Inflammatory macrophage treated with lipopolysaccharide for 4 hours (primary cell): ENCODE measurements at places on chromosomes 5 and 9.
A peak's percentile ranks its signal among the peaks of the same experiment; 100 is the strongest.

DNA sequence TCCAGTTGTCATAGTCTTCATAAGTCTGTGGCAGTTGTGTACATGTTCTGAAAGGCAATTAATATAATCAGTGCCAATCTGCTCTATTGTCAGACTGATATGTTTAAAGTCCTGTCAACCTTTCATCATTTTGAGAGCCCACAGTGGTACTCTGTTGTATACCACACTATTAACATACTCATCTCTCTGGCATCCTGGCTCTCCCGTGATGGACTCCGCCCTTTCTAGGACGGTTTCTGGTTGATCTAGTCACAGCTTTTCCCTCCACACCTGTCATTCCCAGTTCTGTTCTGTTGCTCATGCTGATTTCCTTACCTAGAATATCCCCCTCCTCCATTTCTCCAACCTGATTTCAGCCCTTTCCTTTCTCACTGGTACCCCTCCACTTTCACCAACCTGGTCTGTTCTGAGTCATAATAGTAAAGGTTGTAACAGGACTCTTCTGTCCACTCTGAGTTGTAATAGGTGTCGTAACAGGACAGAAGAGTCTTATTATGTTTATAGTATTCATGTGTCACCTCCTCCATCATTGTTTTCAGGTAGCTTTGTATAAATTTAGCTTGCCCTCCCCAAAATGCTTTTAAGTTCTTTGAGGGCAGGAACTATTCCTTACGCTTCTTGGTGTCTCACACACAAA, 4.1 kb downstream of the PTCD2 start:
- DNase-seq = no peak

- DNase-seq = no peak
These were observed 165.2 kb downstream of the PDE4D start for GRCh38 chr5:59728356-59728755.

DNA sequence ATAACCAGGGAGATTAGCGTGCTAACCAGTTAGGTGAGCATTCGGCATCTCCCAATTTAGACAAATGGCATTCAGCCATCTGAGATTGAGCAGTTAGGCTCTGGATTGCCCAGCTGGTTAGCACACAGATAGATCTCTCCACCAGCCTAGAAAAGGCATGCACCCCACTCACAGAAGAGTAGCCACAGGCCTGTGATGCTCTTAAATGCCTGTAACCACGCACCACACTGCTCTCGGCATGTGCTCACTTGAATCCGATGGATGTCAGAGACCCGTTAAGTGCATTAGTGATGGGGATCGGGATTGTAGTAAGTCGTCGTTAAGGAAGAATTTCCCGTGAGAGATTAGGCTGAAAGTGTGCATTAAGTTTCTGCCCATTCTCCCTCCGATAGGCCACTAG, 23.0 kb downstream of the MARCHF6 start:
- no peak for DNase-seq

GRCh38 chr5:173291722-173292658, 36.2 kb downstream of the STC2 start:
- DNase-seq = no peak

DNA sequence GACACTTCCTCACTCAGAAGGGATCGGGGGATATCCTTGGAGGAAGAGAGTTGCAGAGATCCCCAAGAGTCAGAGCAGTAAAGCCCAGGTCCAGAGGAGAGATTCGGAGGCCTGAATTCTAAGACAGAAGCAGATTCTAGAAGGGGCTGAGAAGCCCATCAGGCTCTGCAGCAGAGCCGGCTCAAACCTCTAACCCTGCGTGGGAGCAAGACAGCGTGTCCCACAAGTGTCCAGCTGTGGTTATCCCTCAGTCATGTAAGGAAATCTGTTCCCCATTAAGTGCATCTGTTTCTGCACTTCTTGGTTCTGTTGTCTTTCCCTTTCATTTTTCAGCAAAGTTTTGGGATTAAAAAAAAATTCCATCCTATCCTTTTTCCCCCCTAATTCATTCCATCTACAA, 4.8 kb upstream of the DIAPH1 start:
- peak; percentile 19 for DNase-seq

GRCh38 chr5:81250004-81250403, 16.9 kb downstream of the CKMT2 start:
- DNase-seq = no peak

- no peak for DNase-seq
These were observed 9.8 kb downstream of the RIGI start for GRCh38 chr9:32516241-32516640.

GRCh38 chr5:160159991-160160792, 40.9 kb upstream of the PWWP2A start:
- no peak for DNase-seq

DNA sequence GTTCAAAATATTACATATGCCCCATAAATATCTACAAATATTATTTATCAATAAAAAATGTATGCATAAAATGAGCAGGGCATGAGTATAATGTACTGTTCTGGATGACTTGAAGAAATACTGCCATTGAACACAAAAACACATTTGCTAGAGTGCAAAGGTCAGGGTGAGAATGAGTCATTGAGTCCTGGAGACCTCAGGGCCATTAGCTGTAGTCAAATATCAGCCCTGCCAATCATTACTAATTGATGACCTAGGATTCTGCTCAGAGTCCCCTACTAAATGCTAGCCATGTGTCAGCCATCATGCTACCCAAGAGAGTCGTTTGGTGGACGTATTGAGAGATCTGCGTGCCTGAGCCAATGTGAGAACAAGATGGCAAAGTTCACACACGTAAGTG, 80.3 kb upstream of the FAM169A start:
- DNase-seq = no peak

GRCh38 chr5:128082551-128083032, 974 bp upstream of the SLC12A2 start:
- DNase-seq = peak; percentile 3

DNA sequence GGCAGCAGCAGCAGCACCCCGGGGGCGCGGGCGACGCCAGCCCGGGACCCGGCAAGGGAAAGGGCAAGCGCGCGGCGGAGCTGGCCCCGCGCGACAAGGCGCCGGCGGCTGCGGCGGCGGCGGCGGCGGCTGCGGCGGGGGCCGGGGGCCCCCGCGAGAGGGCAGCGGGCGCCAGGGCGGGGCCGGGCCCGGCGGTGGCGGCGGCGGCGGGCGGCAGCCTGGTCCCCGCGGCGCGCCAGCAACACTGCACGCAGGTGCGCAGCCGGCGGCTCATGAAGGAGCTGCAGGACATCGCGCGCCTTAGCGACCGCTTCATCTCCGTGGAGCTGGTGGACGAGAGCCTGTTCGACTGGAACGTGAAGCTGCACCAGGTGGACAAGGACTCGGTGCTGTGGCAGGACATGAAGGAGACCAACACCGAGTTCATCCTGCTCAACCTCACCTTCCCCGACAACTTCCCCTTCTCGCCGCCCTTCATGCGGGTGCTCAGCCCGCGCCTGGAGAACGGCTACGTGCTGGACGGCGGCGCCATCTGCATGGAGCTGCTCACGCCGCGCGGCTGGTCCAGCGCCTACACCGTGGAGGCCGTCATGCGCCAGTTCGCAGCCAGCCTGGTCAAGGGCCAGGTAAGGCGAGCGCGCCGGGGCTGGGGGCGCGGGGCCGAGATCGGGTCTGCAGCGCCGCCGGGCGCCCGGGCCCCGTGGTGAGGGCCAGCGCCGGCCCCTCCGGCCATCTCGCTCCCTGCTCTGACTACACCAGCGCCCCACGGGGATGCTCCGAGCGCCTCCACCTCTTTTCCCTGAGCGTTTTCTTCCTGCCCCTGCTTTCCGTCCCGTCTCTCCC, at the start of gene UBE2QL1:
TSS of gene UBE2QL1 (plus strand) at position 238 of the 843 bp plus-strand sequence. CDS start at position 273, 35 bp downstream.
- DNase-seq = no peak

DNA sequence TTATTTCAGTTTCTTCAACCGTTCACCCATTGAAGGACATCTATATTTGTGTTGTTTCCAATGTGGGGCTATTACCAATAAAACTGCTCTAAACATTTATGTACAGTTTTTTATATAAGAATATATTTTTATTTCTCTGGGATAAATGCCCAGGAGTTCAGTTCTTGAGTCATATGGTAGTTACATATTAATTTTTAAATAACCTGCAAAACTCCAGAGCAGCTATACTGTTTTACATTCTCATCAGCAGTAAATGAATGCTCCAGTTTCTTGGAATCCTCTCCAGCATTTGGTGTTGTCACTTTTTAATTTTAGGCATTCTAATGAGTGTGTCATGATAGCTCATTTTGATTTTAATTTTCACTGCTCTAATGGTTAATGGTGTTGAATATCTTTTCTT, 36.2 kb downstream of the CDK7 start:
- DNase-seq = no peak

GRCh38 chr9:12631866-12632265, 61.3 kb upstream of the TYRP1 start:
- DNase-seq = no peak

- DNase-seq = no peak
These were observed 165.2 kb downstream of the MAPKAP1 start for GRCh38 chr9:125541840-125542243.

GRCh38 chr9:115127191-115127817, 9.3 kb upstream of the TNC start:
- DNase-seq = peak; percentile 47

- peak; percentile 66 for DNase-seq
These were observed 3.9 kb downstream of the EXOC3 start for GRCh38 chr5:446883-447263.

GRCh38 chr9:132991351-132992300, 13.1 kb downstream of the GFI1B start:
- DNase-seq = no peak

- DNase-seq = no peak
These were observed 61.9 kb downstream of the PIK3R1 start for GRCh38 chr5:68277431-68277830.

DNA sequence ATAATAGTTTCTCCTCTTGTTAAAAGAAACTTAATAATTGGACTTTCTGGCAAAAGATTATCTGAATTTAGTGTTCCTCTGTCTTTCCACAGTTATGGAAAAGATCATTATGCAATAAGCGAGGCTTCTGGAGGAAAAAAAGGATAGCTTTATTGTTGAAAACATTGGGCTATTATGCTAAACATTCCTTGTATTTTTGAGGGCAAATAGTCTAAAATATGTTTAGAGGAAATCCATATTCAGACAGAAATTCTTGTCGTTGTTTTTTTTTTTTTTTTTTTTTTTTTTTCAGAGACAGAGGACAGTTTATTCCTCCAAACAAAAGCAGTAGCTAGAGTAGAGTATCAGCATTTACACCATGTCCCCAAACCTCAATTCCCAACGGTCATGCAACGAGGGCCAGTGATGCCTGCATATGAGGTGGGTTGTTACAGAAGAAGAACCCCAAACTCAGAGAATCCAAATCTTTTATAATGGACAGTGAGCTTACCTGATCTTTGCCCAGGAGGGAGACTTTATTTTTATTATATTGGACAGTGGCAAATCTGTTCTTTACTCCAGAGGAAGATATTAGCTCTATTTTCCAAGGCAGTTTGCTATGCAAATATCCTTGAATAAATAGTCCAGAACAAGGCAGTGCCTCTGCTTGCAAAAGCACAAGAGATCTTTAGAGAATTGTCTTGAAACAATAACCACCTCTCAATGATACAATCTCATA, 48.4 kb upstream of the CDK5RAP2 start:
- no peak for DNase-seq

- DNase-seq = no peak
These were observed 27.0 kb downstream of the CCNJL start for GRCh38 chr5:160285316-160285715.

DNA sequence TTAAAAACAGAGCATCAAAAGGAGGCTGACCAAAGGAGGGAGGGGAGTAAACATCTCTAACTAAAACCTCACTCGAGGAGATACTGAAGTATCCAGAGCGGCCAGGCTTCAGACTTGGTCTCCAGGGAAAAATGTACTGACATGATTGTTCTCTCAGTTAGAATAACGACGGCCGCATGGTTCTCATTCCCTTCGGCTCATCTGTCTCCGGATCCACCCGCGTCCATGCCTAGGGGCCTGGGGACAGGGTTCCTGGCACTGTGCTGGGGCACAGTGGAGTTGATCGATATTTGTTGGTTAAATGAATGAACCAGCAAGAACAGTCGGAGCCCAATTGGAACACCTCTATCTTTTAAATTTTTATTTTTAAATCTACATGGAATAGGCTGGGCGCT, 167.1 kb upstream of the PHYKPL start:
- DNase-seq = no peak

DNA sequence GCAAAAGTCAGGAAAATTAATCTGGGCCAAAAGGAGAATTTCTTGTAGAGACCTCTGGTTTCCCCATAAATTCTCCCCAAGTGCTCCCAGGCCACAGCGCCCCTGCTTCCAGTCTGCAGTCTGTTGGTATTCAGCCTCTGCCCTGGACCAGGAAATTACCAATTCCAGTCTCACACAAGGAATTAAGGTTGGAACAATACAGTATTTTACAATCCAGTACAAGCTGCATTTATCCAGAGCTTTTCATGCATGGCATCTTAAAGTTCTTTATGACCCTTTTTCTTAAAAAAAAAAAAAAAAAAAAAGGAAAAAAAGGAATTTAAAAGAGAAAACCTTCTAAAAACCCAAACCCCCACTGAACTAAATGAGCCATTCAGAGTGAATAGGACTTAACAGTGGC, 139.6 kb upstream of the RANBP3L start:
- no peak for DNase-seq

DNA sequence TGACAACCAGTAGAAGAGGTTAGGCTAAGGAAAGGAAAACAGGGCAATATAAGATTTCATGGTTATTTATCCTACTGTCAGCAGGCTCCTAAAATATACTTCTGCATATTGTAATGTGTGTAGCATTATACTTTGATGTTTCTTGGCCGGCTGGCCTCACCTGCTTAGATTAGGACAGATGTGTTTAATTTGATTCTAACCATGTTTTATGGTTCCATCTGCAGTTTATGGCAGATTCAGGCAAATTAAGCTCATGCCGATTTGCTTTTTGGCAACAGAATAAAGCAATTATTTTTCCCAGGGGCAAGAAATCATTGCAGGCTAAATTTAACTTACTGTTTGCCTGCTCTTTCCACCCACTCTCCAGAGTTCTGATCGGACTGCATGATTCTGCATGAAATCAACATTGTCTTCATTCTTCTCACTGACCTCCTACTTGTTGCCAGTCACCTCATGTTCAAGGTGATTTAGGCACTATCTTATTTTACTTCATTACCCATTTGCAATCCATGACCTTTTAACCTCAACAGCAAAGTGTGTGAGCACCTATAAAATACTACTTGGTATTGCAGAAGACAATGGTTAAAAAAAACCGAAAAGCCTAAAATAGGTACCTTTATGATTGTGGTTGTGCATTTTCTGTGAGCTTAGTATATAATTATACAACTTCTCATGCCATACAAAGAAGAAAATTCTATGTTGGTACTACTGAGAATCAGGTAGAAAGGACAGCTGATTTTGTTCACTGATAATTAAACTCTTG, 125.2 kb downstream of the EDIL3 start:
- DNase-seq = no peak

DNA sequence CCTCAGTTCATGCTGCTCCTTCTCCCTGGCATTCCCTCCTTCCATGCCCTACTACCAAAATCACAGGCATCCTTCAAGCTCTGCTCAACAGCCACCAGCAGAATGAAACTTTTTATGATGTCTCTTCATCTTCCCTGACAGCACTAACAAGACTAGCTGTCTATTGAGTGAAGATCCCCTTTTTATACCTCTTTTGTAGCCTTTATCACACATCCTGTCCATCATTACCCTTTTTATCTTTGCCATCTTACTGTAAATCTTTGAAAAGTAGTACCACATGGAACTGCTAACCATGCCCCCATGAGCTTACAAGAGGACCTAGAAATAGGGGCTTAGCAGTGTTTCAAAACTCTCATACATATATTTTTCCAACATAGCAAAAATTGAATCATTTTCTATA, 10.8 kb upstream of the ADRB2 start:
- DNase-seq = no peak
